SK-N-DZ (cell line): ENCODE measurements at places on chromosomes 3 and 15.
A peak's percentile ranks its signal among the peaks of the same experiment; 100 is the strongest.

GRCh38 chr3:27352047-27352446 is 17.1 kb downstream of the NEK10 start:
- no peak for DNase-seq

DNA sequence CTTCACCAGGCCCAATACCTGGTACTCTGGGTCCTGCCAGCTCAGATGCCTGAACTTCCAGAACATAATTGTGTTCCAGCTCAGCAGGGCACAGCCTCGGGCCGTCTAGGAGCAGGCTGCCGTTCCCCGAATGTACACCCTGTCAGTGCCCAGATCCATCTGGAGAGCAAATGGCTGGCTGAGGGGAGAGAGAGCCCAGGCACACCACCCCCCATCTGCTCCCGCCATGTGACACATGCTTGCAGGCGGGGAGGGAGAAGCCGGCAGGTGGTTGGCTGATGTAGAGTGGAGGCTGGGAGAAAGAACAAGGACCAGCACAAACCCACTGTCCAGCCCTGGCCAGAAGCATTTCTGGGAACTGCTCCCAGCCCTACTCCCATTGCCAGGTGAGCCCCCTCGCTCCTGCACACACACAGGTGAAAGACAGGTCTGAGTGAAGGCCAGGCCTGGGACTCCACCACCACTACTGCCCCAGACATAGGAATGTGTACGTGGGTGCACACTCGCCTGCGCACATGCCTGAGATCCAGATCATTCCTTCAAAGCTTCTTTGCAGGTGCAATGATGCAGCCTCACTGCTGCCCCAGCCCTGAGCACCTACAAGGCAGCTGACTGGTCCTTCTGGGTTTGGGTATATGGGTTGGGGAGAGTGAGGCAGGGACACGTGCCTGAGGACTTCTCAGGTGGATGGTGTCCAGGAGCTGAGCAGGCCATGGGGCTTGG is 53.5 kb downstream of the SEMA5B start:
- DNase-seq = peak; percentile 71

GRCh38 chr3:132840201-132840700 is 118.0 kb upstream of the NPHP3 start:
- DNase-seq = no peak

DNA sequence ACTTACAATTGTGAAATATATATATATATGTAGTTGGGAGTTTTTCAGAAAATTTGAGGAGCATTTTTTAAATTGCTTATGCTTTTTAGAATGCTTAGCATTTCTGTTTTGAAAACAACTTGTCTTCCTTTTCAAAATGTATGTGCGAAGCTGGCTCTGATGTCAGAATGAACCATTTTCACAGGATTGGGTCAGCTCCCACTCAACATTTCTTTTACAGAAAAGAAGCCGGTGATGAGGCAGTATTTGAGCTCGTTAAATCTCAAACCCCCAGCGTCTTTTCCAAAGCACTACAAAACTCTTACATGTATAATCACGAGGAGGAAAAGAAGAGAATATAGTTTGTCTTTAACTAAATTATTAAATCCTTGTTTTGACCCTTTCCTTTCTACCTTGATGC is 225.4 kb downstream of the MEIS2 start:
- no peak for DNase-seq

- no peak for DNase-seq
These were observed 890.5 kb downstream of the TUSC7 start for GRCh38 chr3:117600112-117600511.

DNA sequence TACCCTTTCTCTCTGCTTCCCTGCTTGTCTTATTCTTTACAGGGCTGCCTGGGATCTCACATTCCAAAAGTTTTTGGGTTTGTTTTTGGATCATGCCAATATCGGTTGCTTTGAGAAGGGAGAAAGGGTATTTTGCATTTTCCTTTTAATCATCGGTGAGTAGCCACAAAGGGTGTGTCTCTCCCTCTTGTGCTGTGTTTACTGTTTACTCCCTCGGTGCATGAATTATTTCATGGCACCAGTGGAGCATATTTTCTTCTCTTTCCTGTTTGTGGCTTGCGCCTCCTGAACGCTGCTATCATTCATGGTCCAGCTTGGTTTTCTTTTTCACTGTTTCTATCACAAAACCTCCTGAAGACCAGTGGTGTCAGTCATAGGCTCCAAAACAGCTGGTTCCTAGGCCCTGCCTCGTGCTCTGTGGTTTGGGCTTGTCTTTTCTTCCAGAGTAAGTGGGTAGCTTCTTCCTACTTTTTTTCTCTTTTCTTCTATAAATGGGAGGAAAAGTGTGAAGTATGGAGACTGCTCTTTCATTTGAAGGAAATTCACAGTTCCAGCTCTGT is 54.9 kb downstream of the IGF1R start:
- DNase-seq = no peak
